NCI-H345 (cell line): ENCODE measurements at places on chromosomes 7 and 10.

GRCh38 chr7:36281945-36282717 lies 107.5 kb upstream of the ANLN start:
- no peak for DNase-seq

DNA sequence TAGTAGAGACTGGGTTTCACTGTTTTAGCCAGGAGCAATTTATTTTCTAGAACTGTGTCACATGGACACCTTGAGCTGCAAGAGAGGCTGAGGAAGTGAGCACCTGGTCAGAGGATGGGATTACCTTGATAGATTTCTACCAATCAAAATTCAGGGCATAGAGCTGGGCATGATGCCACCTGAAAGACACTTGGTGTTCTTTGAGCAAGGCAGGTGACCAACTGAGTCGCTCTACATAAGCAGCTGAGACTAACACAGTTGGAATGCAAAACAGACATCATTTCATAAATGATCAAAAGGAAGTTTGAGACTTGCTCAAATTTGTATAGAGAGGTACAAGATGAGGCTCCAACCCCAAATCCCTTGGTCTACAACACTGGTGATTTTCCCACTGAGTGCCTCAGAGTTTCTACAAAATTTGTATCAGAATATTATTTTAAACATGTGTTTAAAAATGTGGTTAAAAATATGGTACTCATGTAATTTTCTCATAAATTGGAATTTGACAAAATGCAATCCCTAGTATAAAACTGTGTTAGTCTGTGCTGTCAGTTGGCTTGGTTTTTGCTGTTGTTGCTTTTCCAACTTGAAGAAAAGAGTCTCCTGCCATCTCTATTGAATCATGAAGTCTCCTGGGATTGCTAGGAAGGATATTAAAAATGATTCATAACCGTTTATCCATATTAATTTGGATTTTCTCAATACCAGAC lies 156.4 kb upstream of the MDFIC start:
- DNase-seq, result no peak

- no peak for DNase-seq
Measured at GRCh38 chr10:122161795-122162194, 109.3 kb upstream of the BTBD16 start.

GRCh38 chr7:116780966-116781365 lies 81.4 kb upstream of the CAPZA2 start:
- DNase-seq, result no peak

DNA sequence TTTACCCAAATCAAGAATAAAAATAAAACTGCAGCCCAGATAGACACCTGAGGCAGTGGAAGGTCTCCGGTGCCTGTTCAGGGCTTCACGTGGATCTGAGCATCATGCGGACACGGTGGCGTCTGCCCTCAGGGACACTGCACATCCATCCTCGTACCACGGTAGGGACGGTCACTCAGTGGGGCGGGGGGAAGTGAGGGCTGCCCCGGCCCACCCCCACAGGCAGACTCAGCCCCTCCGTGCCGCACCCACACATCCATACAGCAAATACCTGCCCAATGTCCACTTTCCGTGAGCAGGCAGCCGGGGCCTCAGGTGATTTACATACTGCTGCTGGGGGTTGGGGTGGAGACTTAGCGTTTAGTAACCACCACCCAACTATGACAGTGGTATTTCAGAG lies 207.8 kb downstream of the DIP2C start:
- no peak for DNase-seq

GRCh38 chr10:76970711-76971519 lies 666.7 kb downstream of the KCNMA1 start:
- DNase-seq, result no peak

DNA sequence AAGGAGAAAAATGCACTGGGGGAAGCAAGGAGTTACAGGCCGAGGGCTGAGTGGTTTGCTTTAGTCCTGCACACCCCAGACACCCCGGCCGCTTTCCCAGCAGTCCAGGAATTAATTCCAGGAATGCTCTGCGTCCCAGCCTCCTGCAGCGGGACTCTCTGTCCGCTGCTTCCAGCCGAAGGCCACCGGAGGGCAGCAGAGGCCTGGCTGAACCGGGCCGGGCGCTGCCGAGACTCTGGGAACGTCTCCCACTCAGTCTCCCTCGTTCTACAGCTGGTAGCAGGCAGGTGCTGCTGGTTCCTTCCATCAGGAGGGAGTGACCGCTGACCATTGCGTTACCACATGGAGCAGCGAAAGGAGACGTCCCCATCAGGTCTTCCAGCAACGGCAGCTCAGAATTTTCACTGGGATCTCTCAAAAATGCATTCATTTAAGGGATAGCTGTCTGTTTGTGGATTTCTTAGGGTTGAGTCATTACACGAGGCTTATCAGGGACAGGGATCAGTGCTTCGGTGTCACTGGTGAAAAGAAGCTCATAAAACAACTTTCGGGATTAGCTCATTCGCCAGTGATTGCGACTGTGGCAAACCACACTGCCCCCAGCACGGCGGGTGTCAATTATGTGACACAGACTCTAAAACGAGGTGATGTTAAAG lies 24.9 kb upstream of the PITRM1 start:
- DNase-seq, result peak; percentile 63

GRCh38 chr7:147483634-147484292 lies 1106.8 kb upstream of the C7orf33 start:
- peak; percentile 23 for DNase-seq

- DNase-seq, result peak; percentile 64
Measured at GRCh38 chr10:78931321-78932053, 137.3 kb upstream of the ZMIZ1 start.

- DNase-seq, result no peak
Measured at GRCh38 chr10:25036381-25036780, 20.0 kb downstream of the THNSL1 start.

DNA sequence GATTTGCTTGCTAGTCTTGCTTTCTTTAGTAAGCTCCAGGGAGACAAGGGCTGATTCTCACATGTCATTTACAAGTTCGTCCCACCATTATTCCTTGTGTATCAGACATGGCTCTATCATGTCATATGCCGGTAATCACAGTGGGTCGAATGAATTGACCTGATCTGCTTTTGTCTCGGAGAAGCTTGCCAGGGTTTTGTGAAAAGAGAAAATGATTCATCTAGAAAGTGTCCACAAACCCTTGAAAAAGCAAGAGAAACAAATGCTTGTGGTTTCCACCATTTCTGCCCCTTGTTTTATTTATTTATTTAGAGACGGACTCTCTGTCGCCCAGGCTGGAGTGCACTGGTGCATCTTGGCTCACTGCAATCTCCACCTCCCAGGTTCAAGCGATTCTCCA lies 278.5 kb downstream of the TCF7L2 start:
- no peak for DNase-seq

- DNase-seq, result no peak
Measured at GRCh38 chr10:49050366-49050765, 65.0 kb downstream of the VSTM4 start.

GRCh38 chr10:66167816-66168215 lies 758.0 kb upstream of the LRRTM3 start:
- no peak for DNase-seq

GRCh38 chr10:20257422-20257821 lies 441.2 kb downstream of the PLXDC2 start:
- no peak for DNase-seq

DNA sequence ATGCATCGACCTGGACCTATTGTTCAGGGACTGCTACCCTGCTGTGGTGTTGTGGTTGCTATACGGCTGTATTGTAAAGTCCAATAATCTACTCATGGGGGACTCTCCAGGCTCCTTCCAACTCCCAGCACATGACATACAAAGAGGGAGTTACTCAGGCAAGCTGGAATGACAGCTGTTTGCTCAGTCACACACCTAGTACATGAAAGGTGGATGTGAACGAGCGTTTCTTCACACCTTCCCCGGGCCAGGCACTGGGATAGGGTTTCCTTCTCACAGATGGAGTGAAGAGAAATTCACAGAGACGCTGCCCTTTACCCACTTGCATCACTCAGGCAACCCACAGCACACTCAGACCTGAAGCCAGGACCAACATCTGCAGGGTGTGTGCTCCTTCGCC lies 215.7 kb downstream of the TNS3 start:
- DNase-seq, result peak; percentile 28

DNA sequence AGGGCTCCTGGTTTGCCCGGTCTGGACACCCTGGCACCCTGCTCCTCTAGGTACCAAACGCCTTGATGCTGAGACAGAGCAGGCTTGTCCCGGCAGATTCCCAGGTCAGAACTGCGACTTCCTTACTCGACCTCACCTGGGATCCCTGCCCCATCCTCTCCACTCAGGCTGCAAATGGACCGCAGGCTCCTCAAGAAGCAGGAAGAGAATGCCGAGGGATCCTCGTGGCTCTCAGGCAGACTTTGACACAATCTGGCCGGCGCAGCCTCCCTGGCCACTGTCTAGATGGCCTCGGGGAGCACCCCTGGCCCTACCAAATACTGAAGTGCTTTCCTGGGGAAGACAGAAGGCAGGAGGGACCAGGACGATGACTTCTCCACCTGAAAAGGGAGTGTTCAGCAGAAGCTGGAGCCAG lies 421 bp upstream of the NODAL start:
- no peak for DNase-seq

- DNase-seq, result no peak
Measured at GRCh38 chr10:68435803-68436202, 28.7 kb upstream of the RUFY2 start.

DNA sequence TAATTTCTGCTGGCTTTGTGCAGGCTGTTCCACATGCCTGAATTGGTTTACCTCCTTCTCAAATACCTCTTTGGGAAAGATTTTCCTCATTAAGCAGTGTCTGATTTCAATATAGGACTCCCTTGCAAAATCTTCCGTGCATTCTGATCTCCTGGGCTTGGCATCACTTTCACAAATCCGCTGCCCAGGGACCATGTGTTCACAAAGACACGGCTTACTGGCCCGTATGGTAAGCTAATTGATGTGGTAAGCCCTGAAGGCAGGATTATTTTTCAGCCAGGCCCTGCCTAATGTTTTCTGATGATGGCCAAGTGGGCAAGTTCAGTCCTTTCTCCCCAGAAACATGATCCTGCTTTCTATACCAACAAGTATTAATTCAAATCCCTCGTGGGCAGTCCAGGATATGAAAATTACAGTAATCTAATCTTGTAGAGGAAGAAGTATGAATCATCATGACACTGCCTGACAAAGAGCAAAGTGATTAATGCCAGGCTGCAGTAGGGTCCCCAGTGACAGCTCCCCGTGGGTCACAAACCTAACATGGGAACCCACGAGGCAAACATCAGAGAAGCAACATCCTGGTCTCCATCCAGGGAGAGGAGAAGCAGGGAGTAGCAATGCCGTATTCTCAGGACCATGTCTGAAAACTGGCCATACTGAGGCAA lies 11.6 kb upstream of the SVIL start:
- no peak for DNase-seq

DNA sequence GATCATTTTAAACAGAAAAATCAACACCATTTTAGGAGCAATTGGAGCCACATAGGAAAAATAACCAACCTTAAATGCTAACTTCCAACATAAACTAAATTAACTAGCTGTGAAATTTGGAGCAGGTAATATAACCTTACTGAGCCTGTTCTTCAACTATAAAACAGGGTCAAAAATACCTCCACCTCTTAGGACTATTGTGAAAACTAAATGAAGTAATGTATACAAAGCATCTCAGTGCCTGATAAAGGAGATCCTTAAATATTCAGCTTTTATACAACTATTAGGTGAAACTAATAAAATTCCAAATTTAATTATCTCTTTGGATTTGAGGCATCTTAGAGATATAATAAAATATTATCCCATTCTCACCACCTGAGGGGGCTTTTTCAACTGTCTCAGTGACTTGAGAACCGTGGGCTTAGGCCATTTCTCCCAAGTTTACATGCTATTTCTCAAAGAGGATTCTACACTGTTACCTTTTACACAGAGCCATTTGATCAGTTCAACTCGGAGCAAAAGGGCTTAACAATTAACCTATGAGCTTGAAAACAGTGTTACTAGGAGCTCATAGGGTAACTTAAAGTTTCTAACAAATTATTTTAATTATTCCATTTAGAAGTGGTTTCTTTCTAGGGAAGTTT lies 165.0 kb upstream of the ASAH2 start:
- DNase-seq, result no peak

GRCh38 chr10:11358011-11358410 lies 253.4 kb downstream of the USP6NL start:
- DNase-seq, result no peak

- peak; percentile 7 for DNase-seq
Measured at GRCh38 chr10:14603534-14604102, 171.1 kb downstream of the FAM107B start.

- no peak for DNase-seq
Measured at GRCh38 chr10:4409319-4409718, 416.7 kb upstream of the AKR1E2 start.

- DNase-seq, result no peak
Measured at GRCh38 chr10:91010952-91011351, 90.1 kb upstream of the ANKRD1 start.

DNA sequence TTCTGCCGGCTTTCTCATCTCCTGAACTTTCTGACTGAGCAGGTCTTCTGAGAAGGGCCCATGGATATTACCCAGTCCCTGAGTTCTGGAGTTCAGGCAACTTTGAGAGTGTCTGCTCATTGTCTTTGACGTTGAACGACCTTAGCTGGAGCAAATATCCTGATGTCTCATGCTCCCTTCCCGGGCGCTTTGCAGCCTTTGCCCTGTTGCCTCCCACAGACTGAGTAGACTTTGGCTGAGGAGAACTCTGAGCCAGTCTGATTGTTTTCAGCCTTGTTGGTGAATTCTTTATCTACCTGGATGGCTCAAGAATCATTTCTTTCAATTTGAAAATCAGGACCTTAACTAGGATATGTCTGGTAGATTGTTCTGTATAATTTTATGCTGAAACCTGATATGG lies 353.7 kb downstream of the GLRX3 start:
- DNase-seq, result no peak

DNA sequence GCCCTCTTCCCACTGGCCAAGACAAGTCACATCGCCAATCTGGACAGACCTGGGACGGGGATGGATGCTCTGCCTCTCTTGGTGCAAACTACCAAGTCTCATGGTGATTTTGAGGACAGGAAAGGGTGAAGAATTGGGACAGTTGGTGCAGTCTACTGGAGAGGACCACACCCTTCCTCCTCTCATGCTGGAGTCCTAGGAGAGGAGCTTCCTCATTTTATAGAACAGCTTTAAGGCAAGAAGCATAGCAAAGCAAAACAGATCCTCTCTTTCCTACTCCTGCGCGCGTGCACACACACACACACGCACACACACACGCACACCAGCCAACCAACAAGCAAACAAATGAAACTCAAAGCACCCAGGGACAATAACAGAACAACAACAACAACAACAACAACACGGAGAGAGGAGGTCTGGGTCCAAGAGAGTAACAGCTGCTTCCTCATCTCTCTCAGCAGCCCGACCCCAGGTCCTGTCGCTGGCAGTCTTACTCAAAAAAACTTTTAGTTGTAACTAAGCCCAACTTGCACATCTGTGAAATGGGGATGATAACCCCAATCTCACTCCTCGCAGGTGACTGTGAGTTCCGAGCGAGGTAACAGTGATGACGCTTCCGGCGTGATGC lies 83.4 kb downstream of the TMEM178B start:
- no peak for DNase-seq

DNA sequence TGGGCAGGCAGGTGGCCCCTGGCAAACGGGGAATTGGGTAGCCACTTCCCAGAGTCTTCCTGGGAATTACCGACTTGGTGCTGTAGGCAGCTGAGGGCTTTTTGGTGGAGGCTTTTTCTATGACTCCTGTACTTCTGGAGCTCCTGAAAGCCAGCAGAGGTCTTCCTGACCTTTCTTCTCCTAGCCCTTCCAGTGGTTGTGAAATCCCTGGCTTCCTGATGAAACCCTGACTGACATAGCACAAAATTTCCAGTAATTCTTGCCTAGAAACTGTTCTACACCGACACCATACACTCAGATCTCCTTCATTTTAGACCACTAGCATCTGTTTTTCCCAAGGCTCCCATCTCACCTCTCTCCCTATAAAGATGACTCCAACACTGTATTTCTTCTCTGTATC lies 120.2 kb downstream of the STRA8 start:
- no peak for DNase-seq

- DNase-seq, result no peak
Measured at GRCh38 chr10:60781661-60782060, 3.4 kb downstream of the CDK1 start.
